Cortex of kidney (tissue), 1 donor: ENCODE measurements at places on chromosomes 13 and 19.

GRCh38 chr13:96581741-96582140 lies 412.5 kb downstream of the OXGR1 start:
- DNase-seq, result no peak

- DNase-seq, result no peak
Observed at GRCh38 chr13:31956980-31957644, 74.5 kb upstream of the FRY start.

DNA sequence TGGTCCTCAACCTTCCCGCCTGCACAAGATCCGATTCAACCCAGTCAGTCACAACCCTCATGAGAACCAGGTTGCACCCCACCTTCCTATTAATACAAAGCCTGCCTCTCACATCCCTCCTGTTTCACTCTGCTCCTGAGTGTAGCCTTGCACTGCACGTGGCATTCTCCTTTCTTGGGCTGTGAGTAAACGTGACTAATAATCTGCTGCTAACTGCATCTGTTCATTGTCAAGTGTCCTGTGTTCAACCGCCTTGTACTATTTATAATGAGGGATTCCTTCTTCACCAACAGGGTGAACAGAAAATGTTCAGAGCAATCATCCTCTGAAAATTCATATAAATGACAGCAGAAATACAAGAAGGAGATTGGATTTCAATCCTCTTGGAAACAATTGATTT lies 1608.2 kb downstream of the SLITRK5 start:
- DNase-seq, result no peak

DNA sequence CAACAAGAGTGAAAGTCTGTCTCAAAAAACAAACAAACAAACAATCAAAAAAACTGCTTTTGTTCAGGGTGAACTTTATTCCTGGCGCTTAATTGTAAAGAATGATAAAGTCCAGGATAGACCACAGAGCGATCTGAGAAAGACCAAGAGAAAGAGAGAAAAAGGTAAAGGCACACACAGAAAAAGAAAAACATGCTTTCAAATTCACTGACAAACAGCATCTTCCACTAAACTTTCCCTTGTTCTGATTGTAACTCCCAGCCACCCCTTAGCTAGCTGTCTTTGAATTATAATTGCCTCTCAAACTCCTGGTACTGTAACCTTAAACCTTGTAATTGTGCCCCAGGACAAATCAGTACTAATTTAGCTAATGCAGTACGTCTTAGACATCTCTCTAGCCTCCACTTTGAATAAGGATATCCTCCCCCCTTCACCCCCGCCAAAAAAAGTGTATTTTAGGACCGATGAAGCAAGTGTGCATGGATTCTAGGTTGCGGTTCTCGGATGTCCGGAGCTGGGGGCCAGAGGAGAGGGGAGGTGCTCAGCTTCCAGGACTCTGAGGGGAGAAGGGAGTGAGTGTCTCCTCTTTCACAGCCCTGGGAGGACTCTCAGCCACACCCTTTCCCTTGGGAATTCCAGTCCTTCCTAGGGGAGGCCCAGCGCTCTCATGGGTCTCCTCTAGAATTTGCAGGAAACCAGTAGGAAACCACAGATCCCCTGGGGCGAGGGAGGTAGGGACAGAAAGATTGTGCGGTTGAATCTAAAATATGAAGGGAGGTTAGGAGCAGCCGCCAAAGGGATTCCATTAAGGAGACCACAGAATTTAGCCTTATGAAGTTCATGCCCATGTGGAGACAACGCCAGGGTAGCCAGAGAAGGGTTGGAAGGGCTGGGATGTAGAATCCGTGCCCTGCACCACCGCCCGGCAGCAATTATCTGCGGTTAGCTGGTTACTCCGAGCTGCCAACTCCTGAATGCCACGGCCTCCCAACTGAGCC lies 19.7 kb downstream of the ZNF536 start:
- DNase-seq, result no peak
